Tibial nerve (tissue), 4 donors: ENCODE measurements at places on chromosomes 2 and 18.

DNA sequence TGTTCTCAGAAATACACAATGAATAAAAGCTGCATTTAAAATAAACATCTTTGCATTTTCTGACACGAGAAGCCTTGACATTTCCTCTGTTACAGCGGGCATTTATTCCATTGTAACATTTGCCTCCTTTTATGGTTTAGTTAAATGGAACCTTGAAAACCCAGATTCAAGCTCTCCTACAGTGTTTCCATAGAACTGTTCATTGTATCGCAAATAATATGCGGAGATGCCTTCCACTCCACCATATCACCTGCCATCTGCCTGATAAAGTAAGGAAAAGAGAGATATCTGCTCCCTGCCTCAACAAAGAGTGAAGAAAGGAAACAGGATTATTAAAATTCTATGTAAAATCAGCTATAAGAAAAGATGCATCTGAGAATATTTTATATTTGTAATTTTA is 69.8 kb downstream of the CDH19 start:
- DNase-seq = no peak

DNA sequence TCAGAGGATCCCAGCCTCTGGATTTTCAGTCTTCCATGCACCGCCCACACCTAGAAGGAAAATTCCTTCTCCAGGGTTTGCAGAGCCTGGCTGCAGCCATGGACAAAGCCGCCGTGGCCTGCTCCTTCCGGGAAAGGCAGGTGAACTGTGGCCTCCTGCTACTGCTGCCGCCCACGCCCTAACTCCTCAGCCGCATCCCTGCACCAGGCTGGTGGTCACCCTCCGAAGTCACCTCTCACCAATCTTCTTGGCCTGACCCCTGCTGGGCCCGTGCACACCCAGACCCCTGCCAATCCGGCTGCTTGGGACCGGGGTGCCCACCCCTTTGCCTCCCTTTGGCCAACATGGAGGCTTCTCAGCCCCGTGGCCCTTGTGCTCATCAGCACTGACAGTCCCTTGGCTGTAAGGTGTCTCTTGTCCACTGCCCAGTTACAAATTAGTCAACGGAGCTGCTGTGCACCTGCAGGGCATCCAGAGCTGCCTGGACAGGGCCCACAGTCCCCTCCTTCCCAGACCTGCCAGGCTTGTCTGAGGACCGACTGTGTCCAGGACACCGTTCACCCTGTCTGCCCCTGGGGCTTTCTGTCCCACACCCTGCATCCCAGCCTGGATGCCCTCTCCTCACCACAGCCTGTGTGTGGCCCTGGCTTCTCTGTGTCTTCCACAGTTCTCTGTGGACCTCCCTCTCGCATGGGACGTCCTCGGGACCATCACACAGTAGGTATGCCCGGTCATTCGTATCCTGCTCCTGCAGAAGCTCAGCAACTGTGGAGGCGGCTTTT is 130.1 kb upstream of the TPO start:
- DNase-seq = no peak

DNA sequence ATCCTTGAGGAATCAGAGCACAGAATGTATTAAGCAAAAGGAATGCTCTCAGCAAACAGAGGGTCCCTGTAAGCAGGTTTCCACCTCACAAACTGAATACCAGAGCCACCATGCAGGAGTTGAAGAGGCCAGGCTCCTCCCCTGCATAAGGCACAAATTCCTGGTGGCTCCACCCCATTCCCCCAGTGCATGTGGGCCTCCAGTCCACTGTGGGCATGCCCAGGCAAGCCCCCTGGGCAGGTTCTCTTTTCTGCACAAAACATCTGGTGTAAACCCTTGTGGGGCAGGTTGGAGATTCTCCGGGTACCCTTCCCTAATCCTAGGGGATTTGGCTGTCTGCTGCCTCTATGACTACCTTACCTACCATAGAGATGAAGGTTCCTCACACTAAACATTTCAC is 166.5 kb downstream of the PTPRM start:
- DNase-seq = no peak

DNA sequence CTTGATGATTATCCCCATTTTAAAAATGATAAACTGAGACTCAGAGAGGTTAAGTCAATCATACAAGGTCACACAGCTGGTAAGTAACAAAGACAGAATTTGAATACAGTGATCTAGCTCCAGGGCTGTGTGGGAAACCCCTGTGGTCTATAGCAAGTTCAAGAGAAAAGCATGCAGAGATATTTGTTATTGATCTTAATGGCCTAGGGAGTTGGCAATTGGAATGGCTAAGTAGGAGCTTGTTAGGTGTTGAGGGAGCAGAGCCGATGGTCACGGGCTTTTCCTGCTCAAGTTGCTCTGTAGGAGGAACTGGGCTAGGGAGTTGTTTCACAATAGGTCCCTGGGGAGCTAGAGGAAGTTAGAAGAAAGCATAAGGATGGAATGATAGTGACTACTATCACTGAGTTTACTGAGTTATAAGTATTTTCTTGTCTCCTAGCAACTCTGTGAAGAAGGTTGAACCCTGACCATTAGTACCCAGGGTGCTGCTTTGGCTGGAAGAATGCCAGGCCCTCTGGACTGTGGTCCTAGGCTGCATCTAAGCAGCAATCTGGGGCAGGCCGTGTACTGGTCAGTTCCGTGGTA is 30.0 kb downstream of the RNF125 start:
- peak; percentile 23 for DNase-seq

- no peak for DNase-seq
Observed at GRCh38 chr2:173982918-173983317, 17.7 kb upstream of the SP3 start.

- no peak for DNase-seq
Observed at GRCh38 chr18:3478262-3478978, 28.4 kb downstream of the TGIF1 start.

- DNase-seq = no peak
Observed at GRCh38 chr2:182767578-182767977, 51.5 kb downstream of the DNAJC10 start.

DNA sequence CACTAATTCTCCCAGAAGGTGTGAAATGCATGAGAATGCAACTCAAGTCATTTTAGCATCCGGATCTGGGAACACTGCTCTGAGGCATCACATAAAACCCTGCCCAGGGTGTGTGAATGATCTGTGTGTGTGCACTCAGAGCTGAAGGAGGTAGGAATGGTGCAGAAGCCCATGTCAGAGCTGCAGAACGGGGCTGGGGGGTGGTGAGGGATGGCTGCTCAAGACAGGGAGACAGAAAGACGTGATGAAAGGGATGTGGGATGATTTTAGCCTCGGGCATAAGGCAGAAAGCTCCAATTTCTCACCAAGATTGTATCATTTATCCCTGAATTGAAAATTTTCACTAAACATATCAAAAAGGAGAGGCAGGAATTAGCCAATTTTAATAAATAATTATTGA is 369.1 kb downstream of the EIPR1 start:
- DNase-seq = no peak

- no peak for DNase-seq
Observed at GRCh38 chr2:55560855-55561254, 41.3 kb downstream of the CFAP36 start.

GRCh38 chr2:153145470-153145978 is 333.0 kb downstream of the RPRM start:
- no peak for DNase-seq

DNA sequence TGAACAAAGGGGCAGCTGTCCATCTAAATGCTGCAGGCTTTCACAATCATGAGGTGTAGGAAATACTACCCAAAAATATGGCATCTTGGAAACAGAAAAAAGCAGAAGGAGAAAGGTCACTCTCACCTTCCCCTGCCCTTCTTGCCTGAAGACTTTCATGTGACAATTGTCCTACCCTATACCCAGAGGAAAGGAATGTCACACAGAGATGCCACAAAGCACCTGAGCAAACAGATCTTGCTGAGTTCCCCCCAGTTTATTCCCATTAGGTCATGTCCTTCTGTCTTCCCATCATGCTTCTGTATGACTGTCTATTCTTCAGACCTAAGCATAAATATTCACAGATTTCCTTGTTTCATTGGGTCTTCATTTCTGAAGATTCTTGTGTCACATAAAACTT is 116.6 kb upstream of the MSH6 start:
- DNase-seq = no peak

GRCh38 chr2:188805219-188805618 is 169.0 kb upstream of the COL3A1 start:
- DNase-seq = no peak

GRCh38 chr2:84283506-84283905 is 175.6 kb downstream of the SUCLG1 start:
- DNase-seq = no peak

DNA sequence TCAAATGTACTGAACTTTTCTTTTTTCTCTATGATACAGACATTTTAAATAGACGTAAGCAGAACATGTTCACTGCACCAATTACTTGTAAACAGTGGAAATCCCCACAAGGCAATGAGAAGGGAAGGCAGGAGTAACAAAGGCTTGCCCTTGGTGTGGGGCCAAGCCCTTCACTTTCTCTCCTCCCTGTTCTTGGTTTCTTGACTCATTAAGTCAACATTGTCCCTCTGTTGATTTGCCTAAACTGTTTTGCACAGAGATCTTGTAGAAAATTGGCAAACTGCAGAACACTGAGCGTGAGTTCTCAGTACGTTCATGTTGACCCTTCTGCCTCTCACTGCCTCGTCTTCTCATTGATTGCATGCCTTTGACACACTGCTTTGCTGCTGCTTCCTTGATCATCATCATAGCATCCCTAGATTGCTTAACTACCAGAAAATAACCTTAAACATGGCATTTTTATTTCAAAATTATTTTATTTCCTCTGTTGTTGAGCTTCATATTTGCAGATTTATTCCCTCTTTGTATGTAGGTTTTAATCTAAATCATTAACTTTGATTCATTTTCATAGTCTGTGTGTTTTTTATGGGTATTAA is 257.7 kb downstream of the PTGR3 start:
- peak; percentile 45 for DNase-seq

- no peak for DNase-seq
Observed at GRCh38 chr2:64905338-64906024, 83.7 kb upstream of the SLC1A4 start.

- no peak for DNase-seq
Observed at GRCh38 chr18:72544092-72544886, at the start of gene CBLN2. CBLN2 (minus strand) TSS chr18:72544342; CDS start chr18:72542160, 2,182 bp downstream.

- no peak for DNase-seq
Observed at GRCh38 chr2:138766464-138766863, 13.7 kb downstream of the NXPH2 start.

DNA sequence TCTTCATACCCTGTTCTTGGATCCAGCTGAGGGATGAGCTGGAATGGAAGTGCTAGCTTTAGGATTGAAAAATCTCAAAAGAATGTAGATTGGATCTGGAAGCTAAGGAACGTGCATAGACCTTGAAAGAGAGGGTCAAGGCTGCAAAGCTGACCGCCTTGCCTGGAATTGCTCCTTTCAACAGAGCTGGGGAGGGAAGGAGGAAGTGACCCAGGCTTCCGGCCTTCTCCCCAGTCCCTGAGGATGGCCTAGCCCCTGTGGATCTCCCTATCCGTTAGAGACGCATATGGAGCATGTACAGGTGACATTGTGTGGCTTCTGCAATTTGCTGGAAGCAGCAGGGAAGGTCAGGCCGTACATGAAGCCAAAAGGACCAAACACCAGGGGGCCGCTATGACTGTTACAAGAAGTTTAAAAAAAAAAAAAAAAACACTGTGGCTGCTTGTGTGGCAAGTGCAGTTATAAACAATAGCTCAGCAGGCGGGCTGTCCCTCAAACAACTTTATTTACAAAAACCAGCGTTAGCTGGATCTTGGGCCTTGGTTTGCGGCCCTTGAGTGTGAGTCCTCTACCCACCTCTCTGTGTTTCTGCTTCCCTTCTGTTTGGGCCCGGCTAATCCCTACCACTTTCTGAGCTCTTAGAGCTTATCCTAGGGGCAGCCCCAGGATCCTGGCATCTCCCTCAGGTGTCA is 227.6 kb downstream of the SEPTIN10 start:
- DNase-seq = no peak

DNA sequence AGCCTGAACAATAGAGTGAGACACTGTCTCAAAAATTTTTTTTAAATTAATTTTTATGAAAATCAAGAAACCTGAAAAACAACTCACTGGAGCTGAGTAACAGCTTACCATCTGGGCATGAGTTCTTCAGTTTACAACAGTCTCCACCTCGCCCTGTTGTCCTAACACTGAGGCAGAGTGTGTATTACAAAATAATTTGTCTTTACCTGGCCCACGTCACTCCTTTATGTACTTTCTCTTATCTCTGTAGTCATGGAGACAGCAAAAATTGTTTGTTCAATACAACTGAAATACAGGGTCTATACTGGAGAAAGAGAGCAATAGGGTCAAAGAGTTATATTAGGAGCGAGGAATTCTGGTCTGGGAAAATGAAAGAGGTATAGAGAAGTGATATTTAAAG is 48.1 kb downstream of the CYTIP start:
- no peak for DNase-seq

DNA sequence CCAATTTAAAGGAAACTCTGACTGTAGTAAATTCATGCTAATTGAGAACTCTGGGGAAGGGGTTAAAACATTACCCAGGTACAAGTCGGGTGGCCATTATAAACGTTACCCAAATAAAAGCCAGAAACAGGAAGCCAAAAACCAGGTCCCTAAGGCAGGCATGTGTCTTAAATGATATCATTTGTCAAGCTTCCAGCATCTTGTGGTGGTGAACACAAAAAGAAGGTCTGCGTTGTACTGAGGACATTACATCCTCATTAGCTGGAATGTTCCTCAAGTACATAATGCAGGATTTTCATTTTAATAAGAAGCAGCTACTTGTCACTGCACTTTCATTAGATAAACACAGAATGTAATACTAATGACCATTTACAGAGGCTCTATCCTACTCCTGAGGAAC is 10.9 kb downstream of the PTGR3 start:
- DNase-seq = no peak

GRCh38 chr2:237889811-237890210 is 30.4 kb downstream of the RAMP1 start:
- DNase-seq = no peak

GRCh38 chr2:134739879-134740301 is 21.1 kb upstream of the TMEM163 start:
- DNase-seq = peak; percentile 14

- DNase-seq = no peak
Observed at GRCh38 chr2:227115761-227116160, 48.2 kb downstream of the COL4A4 start.

GRCh38 chr2:169221745-169222369 is 140.5 kb downstream of the LRP2 start:
- DNase-seq = no peak

- DNase-seq = no peak
Observed at GRCh38 chr2:43950383-43951008, 45.3 kb downstream of the LRPPRC start.

- no peak for DNase-seq
Observed at GRCh38 chr2:148545390-148546256, 98.9 kb upstream of the EPC2 start.

- DNase-seq = peak; percentile 86
Observed at GRCh38 chr2:96536445-96537065, at the start of gene ARID5A. ARID5A (plus strand) TSS chr2:96536752; CDS start chr2:96536827, 75 bp downstream.

GRCh38 chr2:237894396-237894979 is 35.1 kb downstream of the RAMP1 start:
- DNase-seq = no peak

DNA sequence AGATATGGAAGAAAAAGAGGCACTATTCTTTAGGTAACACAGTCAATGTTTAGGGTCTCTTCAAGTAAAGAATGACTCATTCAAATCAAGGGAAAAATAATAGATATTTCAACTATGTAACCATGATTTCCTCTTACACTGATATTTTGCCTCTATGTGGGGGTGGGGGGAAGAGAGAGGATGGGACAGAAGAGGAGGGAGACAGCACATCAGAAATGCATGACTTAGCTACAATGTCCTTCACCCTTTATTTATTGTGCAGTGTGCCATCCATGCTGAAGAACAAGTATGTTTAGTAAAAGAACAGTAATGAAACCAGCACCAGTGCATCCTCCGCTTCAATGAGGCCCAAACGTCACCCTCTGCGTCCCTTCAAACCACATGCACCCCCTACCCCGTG is 204.8 kb downstream of the HDAC4 start:
- DNase-seq = no peak

- DNase-seq = no peak
Observed at GRCh38 chr2:98016908-98017670, 21.3 kb upstream of the TMEM131 start.
